ENCODE measurements at places on chromosomes 4 and X. TPM values are rescaled to one million over a fixed set of nuclear protein-coding genes. Genes with fewer than 3 reads are reported as not detected.

GRCh38 chrX:71053217-71053621, 14.9 kb downstream of the SNX12 start:
- DNase-seq = no peak

- DNase-seq = peak; percentile 8
Measured at GRCh38 chr4:138242076-138242833, at the start of gene SLC7A11. Gene SLC7A11 (minus strand): TSS chr4:138242349. CDS start chr4:138242069, 280 bp downstream.

GRCh38 chr4:114015444-114015899, 36.0 kb upstream of the ARSJ start:
- no peak for DNase-seq

DNA sequence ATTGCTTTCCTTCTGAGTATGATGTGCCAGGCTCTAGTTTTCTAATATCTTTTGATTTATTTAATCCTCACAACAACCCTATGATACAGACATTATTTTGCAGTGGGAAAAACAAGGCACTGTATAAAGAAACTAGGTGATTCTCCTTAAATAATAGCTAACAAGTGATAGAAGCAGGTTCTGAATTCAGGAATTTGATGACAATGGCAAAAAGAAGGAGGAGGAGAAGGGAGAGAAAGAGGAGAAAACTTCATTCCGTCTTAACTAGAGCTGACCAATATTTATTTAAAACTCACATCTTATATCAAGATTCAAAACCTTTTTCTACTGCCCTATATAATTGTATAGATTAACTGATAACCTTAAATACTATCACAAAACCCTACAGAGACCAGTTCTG, 1477.1 kb upstream of the PCDH7 start:
- no peak for DNase-seq

DNA sequence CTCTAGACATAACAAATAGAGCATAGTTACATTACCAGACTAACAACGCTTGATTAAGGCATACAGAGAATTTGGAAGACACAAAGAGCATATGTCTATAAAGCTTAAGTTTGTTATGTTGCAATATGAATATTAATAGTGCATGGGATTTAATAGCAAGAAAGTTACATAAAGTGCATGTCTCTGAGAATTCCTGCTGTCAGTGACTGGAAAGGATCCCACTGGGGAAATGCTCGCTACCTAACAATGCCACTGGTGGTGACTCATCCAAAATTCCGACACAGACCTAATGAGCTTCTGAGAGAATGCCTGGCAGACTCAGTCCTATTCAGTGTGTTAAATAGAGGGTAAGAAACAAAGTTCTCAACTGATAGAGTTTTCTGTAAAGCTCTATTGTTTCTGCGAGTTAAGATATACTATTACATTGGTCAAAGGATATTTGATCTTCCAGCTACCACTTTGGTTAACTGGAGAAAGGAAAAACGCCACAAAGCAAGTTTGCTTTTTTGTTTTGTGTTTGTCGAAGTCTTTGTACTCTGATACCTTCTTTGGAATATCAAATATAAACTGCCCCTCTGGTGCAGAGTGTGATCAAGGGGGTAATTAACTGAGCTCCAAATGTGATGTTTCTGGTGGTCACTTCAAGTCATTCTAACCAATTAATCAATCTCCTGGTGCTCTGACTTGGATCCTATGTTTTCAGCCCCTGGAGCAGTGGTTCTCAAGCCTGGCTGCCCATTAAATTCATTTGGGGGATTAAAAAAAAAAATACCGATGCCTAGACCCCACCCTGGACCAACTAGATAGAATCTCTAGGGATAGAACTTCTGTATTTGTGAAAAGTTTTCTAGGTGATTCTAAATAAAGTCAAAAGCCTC, 107.9 kb downstream of the PALLD start:
- DNase-seq = no peak

- DNase-seq = no peak
Measured at GRCh38 chr4:27327421-27328181, 467.0 kb downstream of the STIM2 start.

GRCh38 chr4:109383823-109384222, 49.8 kb upstream of the SEC24B start:
- DNase-seq = no peak

GRCh38 chr4:119211867-119212233, 663 bp upstream of the USP53 start:
- no peak for DNase-seq

DNA sequence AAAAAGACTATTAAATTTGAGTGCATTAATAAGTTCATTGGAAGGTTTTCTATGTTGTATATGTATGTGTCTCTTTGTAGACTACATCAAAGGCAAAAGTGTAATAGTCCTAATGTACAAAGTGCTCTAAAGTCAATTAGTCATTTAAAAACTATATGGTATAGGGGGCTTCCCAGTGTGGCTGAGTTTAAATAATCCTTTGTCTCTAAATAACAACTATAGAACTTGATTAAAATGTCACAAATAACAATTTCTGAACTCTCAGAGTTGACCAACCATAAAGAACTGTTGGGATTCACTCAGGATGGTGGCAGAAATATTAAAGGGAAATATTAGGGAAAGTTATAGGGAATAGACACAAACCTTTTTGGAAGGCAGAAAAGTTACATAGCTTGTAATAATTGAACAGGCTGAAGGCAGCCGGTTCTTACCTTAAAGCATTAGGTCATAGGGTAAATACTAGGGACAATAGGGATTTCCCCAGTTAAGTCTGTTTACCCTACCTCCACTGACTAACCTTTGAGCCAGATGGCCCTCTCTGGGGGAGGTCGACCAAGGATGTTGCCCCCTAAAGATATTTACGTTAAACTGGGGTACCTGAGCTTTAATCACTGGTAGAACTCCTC, 1054.2 kb downstream of the ARAP2 start:
- no peak for DNase-seq

- no peak for DNase-seq
Measured at GRCh38 chr4:189128341-189128740, 812.3 kb upstream of the FRG1 start.

DNA sequence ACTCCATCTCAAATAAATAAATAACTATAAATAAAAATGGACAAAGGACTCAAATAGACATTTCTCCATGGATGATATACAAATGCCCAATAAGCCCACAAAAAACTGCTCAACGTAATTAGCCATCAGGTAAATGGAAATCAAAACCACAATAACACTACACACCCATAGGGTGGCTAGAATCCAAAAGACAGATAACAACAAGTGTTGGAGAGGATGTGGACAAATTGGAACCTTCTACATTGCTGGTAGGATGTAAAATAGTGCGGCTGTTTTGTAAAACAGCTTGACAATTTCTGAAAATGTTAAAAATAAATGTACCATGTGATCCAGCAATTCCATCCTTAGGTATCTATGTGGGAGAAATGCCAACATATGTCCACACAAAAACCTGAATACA, 52.1 kb downstream of the ZNF157 start:
- DNase-seq = no peak

- DNase-seq = peak; percentile 60
Measured at GRCh38 chrX:130170752-130171445, 863 bp upstream of the RAB33A start.

- no peak for DNase-seq
Measured at GRCh38 chr4:85675076-85676049, 200.4 kb downstream of the ARHGAP24 start.

GRCh38 chrX:101411984-101412383, 4.0 kb downstream of the HNRNPH2 start:
- DNase-seq = no peak

GRCh38 chr4:147355847-147356246, 125.0 kb upstream of the EDNRA start:
- DNase-seq = no peak

- DNase-seq = no peak
Measured at GRCh38 chrX:39674490-39675161, 423.1 kb downstream of the BCOR start.

- peak; percentile 79 for DNase-seq
Measured at GRCh38 chr4:108171339-108172230, 2.9 kb upstream of the LEF1 start.

The POF1B gene
- total RNA-seq = 0.16 TPM

The CSAG1 gene
- not detected for total RNA-seq

The CT83 gene
- not detected for total RNA-seq

The UGT8 gene
- 0.66 TPM for total RNA-seq

The GASK1B gene
- total RNA-seq = 0.41 TPM
